ENCODE measurements at places on chromosomes 5 and 9.

GRCh38 chr9:25629231-25629630 is 49.0 kb downstream of the TUSC1 start:
- DNase-seq, result no peak

GRCh38 chr9:127004946-127005769 is 90.6 kb downstream of the RALGPS1 start:
- DNase-seq, result peak; percentile 56

- DNase-seq, result no peak
Measured at GRCh38 chr5:13606051-13606450, 338.4 kb downstream of the DNAH5 start.

DNA sequence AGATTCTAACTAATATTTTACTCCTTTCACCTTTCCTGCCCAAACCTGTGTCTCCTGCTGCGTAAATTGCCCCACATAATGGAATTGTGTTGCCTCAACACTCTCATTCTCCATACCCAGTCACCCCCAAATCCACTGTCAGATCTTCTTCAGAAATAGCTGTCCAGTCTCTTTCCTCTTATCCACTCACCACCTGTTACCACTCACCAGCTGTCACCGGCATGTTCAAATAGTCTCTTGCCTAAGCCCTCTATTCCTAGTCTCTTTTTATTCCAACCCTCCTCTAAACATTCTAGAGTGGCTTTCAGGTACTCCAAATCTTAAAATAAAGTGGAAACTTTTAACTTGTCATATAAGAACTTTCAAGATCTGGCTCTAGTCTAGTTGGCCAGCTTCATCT is 262.0 kb upstream of the FBXL7 start:
- DNase-seq, result no peak

DNA sequence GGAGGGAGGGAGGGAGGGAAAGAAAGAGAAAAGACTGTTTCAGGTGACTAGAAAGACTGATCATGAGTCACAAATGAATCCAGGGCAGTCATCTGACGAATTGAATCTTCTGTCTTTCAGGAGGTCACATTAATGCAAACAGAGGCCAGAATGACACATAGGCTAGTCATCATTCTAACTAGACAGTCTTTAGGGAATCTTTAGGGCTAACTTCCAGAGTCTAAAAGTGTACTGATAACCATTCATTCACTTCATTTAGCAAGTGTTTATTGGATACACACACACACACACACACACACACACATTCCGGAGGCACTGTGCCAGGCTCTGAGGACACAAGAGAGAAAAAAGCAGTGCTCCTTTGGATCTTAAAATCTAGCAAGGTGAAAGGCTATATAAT is 156.7 kb downstream of the EBF1 start:
- no peak for DNase-seq

DNA sequence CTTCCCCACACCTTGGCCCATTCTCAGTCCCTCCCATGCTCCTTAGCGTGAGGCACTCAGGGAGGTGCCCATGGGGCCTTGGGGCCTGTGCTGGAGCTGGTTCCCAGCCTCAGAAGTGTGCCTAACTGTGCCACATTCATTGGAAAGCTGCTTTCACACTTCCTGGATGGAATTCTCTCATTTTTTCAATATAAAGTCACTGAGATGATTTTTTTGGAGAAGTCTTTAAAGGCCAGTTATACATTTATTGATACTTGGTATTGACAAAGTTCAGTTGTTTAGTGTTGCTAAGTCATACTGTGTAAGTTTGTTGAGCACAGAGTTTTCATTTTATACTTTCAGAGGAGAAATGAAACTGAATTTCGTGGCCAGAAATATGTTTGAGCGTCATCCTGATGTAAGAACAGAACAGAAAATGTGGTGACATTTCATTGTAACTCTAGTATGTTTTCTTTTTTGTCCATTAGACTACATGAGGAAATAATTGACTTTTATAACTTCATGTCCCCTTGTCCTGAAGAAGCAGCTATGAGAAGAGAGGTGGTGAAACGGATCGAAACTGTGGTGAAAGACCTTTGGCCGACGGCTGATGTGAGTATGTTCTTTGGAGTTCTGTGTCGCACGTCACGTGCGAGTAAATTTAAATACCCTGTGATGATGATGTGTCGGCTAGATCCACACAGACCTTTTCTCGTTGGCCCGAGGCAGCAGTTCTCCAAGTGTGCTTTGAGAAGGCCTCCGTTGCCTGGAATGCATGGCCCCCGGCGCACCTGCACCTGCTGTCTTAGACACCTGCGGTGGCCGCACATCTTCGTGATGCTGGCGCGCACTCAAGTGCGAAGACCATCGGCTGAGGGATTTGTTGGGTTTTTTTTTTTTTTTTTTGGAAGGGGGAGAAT is 24.1 kb downstream of the TENT4A start:
- no peak for DNase-seq

DNA sequence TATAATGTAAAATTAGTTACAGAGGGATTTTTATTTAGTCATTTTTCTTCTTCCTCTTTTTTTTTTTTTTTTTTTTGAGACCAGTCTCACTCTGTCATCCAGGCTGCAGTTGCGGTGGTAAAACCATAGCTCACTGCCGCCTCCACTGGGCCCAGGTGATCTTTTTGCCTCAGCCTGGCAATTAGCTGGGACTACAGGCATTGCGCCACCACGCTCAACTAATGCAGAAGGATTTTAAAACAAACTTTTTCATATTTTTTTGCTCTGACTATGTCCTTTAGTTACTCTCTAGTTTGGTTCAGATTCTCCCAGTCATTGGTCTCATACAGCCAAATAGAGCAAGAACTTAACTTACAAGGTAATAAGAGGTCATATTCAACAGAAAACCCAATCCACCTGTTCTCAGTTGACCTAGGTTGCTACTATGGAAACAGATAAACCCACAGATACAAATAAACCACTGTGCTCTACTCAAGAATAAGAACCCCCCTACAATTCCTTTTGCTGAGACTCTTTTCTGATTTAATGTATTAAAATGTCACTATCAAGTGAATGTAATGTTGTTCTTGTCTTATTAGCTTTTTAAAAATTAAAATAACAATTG is 50.1 kb upstream of the TTC39B start:
- no peak for DNase-seq

GRCh38 chr9:135565141-135565628 is 3.6 kb downstream of the PAEP start:
- DNase-seq, result no peak

- DNase-seq, result no peak
Measured at GRCh38 chr9:74431467-74431866, 65.7 kb upstream of the RORB start.

DNA sequence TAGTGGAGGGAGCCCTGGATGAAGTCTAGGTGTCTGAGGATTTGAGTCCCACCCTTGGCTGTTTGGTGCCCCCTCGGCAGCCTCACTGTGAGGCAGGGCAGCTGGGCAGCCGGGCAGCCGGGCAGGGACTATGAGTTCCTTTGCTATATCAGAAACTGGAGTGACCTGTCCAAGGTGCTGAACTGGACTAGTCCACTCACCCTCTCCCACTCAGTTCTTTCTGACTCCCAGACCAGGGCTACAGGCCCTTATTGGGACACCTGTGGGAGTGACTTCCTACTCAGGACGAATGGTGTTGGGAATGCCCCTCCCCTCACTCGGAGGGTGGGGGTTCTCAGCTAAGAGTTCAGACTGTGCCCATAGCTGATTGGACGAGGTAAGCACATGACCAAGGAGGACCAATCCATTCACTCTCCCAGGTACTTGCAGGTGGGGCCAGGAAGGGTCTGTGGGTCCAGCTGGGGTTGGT is 34.1 kb upstream of the RAPGEF1 start:
- DNase-seq, result peak; percentile 44

GRCh38 chr9:98438666-98439065 is 183.2 kb upstream of the TBC1D2 start:
- DNase-seq, result no peak

DNA sequence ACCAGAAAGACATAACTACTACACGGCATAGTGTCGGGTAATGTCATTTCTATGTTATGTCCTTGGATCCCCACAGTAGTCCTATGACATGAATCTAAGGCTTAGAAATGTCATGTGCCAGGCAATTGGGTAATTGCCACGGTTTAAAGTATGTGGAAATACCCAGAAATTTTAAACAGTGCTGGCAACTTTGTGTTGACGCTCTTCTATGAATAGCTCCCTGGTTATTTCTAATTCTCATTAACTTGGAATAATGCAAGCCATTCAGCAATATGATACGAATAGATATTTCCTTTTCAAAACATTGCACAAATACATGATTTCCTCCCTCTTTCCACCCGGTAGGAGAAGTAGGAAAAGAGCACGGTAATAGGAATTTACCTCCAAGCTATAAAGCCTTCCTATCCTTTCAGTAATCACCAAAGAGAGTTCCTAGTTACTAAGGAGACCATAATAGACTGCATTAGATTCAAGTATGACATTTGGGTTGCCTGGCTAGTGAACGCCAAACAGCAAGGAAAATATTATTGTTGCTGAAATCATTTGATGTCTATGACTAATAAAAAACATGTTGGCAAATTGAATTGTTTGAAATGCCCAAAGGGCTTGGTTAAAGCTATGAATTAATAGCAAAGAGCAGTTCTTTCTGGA is 168.4 kb downstream of the CCDC192 start:
- DNase-seq, result no peak

- no peak for DNase-seq
Measured at GRCh38 chr5:58970766-58971165, 387.9 kb downstream of the RAB3C start.

DNA sequence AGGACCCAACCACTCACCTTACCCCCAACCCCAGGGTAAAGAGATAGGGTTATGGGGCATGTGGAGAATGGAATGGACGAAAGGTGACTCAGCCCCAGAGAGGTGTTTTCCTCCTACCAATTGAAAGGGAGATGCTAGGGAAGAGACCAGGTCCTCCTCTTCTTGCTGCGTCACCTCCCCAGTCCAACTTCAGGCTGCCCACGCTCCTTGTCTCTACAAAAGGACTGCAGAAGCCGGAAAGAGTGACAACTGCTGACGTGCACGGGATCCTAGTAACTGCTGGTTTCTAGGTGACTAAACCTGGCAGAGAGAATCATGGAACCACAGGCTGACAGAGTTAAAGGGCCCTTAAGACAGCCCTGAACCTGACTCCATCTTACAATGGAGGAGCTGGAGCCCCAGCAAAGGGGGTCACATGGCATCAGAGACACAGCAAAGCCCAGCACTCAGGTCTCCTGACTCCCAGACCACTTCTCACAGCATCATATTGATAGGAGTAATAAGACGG is 2.2 kb downstream of the GPX3 start:
- no peak for DNase-seq

DNA sequence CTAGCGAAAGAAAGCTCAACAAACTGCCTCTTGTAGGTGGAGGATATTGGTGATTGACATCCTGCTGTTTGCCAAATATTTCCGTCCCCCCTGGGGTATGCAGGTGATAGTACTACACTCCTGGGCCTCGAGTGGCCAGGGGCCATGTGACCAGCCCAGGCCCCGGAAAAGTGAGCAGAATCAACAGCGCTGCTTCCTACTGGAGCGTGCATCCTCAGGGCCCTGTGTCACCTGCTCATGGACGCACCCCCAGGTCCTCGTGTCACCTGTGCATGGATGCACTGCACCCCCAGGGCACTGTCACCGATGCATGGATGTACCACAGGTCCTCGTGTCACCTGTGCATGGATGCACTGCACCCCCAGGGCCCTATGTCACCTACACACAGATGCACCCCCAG is 43.8 kb downstream of the ADAMTS16 start:
- no peak for DNase-seq

DNA sequence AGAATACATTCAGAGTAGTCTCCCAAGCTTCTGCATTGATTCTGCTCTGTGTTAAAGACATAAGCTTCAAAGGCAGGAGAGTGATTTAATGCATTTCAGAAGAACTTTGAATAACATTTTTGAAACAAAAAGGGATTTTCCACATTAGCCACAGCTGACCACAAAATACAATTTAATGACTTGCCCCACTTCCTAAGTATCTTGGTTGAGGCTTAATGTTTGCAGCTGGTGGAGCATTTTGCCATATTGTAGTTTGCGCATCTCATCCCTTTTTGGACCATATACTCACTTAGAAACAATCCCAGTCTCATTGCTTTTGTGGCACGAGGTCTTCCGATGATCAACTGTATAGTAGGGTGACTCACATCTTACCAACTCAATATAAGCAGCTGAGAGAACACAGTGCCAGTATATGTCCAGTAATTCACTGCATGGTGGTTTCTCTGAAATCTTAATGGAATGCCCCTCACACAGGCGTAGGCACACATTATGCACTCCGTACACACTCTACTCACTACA is 455.8 kb upstream of the PTGER4 start:
- peak; percentile 30 for DNase-seq

GRCh38 chr5:10315201-10315600 is 7.5 kb upstream of the CMBL start:
- DNase-seq, result no peak

GRCh38 chr5:150163547-150164059 is 3.0 kb upstream of the CDX1 start:
- DNase-seq, result no peak

- no peak for DNase-seq
Measured at GRCh38 chr9:37377688-37378612, 44.5 kb upstream of the GRHPR start.

- no peak for DNase-seq
Measured at GRCh38 chr5:170846416-170846815, 15.4 kb upstream of the RANBP17 start.

DNA sequence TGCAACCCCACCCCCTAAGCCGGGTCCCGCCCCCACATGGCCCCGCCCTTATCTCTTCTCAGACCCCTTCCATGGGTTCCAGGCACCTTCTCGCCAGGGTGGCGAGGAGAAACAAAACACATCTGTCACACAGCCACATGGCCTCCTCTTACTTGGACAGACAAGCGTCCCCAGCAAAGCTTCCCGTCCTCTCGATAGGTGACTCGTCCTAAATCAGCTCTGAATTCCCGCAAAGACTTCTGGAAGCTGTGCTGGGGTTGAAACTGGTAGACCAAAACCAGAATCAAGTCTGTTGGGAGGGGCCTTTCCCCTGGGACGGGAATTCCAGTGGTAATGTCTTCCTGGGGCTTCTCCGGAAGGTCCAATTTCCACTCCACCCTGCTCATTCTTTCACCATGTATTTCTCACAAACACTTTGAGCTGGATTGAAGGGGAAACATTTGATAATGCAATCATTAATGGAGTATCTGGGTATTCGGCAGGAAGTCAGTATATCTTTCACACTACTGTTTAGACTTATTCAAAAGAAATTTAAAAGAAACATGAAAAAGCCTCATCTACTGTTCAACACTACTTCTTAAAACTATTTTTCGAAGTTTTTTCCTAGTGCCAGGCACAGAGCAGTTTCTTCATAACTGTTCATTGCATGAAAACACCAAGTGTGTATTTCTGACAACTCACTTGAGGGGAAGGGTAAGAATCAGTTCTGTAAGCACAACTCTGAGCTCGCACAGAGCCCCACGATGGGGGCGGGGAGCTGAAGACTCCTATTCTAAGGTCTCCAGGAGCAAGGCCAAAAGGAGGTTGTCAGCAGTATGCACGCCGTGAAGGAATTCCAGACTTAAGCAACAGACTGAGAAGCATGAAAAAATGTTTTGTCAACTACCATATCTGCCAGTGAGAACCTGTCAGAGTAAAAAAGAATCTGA is 644 bp upstream of the CTNNAL1 start:
- DNase-seq, result no peak

DNA sequence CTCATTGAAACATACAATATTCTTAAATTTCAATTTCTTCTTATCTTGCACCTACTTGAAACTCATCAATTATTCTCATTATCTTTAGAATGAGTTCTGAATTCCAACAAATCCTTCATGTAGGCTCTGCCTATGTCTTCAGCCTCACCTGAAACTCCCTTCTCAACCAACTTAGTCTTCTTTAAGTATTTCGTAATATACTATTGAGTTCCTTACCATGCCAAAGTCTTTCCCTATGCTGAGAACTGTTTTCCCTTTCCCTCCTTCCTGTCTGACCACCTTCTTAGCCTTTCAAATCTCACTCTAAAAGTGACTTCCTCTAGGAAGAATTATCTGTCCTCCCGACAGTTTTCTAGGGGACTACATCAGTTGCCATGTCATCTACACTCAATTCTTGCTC is 50.9 kb upstream of the ZFAND5 start:
- no peak for DNase-seq
